Thoracic aorta (tissue), 2 donors: ENCODE measurements at places on chromosomes 5 and 9.
A peak's percentile ranks its signal among the peaks of the same experiment; 100 is the strongest.

- no peaks in the 10 kb centered on the region for H3K27me3 ChIP-seq
- no peak for DNase-seq
- H3K27ac ChIP-seq: no peak overlapping the region
- no peaks in the 10 kb centered on the region for H3K4me1 ChIP-seq
- H3K36me3 ChIP-seq: no peaks in the 10 kb centered on the region
Measured at GRCh38 chr9:90219548-90220118, 423.0 kb downstream of the DIRAS2 start.

DNA sequence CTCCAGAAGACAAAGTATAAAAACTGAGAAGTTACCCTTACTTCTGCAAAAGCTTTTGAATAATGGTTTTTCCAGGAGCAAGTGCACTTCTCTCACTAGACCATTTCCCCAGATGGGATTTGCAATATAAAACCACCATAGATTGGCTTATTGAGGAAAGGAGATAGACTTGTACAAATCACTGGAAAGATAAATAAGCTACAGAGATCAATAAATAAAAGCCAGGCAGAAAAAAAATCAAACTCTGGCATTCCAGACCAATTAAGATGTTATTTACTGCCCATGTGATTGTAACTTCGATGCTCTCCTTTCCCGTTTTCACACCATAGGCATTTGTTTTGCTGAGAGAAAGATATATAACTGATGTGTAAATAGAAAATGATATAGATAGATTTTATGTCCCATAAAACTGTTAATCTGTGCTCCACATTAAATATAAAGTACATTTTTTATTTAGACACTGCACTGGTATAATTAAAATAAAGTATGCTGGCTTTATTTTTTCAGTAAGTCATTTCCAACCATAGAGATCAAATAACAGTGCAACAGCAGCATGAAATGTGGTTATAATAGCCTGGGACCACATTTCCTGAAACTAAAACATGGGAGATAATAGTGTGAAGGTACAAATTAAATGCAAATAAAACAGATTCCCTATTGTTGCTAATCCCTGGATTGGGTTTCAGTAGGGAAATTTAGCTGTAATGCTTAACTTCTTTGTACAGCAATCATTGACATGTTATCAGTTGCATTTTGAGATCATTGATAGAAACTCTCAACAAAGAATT lies 177.7 kb downstream of the NR2F1-AS1 start:
- H3K27me3 ChIP-seq: no peaks in the 10 kb centered on the region
- no peaks in the 10 kb centered on the region for H3K4me1 ChIP-seq
- no peak for DNase-seq
- no peak overlapping the region for H3K4me3 ChIP-seq
- no peak overlapping the region for H3K27ac ChIP-seq

GRCh38 chr5:107875833-107876232 lies 205.1 kb upstream of the EFNA5 start:
- DNase-seq: no peak
- H3K36me3 ChIP-seq: no peaks in the 10 kb centered on the region
- no peak overlapping the region for H3K27ac ChIP-seq
- H3K27me3 ChIP-seq: no peaks in the 10 kb centered on the region

DNA sequence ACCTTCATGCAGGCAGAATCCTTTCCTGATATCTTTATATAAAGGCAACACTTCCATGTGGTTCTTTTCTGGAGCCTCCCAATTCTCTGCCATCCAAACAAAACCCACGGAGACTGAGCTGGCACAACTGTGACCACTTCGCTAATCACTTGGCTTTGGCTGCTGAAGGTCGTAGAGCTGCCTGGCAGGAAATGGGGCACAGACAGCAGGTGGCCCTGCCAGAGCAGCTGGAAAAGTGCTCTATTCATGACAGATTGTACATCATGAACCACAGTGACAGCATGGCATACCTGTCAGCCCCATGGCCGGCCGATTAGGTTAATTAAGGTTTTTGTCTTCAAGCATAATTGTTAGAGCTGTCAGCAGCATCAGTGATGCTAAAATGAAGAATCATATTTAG lies 141.9 kb upstream of the ANKRD55 start:
- no peak overlapping the region for H3K4me3 ChIP-seq
- peaks cover 7% of the 10 kb centered on the region for H3K4me1 ChIP-seq
- H3K27ac ChIP-seq: no peak overlapping the region
- no peak for DNase-seq

- no peaks in the 10 kb centered on the region for H3K27me3 ChIP-seq
- DNase-seq: no peak
- no peaks in the 10 kb centered on the region for H3K36me3 ChIP-seq
Measured at GRCh38 chr5:40160435-40160834, 519.3 kb upstream of the PTGER4 start.

GRCh38 chr9:106478727-106479126 lies 384.2 kb upstream of the ZNF462 start:
- H3K36me3 ChIP-seq: no peaks in the 10 kb centered on the region
- no peak overlapping the region for H3K27ac ChIP-seq
- no peak for DNase-seq
- H3K4me1 ChIP-seq: no peaks in the 10 kb centered on the region
- no peak overlapping the region for H3K4me3 ChIP-seq
- no peaks in the 10 kb centered on the region for H3K27me3 ChIP-seq

GRCh38 chr5:109573766-109574165 lies 116.0 kb upstream of the MAN2A1 start:
- H3K27ac ChIP-seq: no peak overlapping the region
- no peaks in the 10 kb centered on the region for H3K4me1 ChIP-seq
- H3K27me3 ChIP-seq: no peaks in the 10 kb centered on the region
- no peak overlapping the region for H3K4me3 ChIP-seq

DNA sequence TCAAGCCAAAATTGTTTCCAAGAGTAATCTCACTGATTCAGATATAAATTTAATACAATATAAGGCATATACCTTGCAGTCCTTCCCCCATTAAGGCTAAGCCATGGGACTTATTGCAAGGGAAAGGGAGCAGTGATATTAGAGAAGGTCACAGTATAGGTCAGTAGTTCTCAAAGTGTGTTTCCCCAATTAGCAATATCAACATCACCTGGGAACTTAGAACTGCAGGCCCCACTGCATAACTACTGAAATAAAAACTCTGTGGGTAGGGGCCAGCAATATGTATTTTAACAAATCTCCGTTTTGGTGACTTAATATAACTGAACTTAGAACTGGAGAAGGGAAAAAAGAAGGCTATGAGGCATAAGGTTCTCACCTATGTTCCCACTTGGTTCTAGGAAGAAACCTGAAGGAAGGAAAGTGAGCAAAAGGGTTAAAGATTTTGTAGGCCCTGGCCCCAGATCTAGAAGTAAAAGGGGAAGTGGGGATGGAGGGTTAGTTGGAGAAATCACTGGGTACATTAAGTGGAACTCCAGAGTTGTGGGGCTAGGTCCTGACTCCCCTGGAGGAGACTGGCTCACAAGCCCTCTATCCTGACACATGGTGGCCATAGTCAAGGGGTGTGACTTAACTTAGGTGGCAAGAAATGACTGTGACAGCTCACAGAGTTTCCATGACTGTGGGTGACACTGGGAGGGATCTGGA lies 40.7 kb downstream of the WDR36 start:
- no peak overlapping the region for H3K27ac ChIP-seq
- H3K4me1 ChIP-seq: no peaks in the 10 kb centered on the region
- DNase-seq: no peak
- no peaks in the 10 kb centered on the region for H3K27me3 ChIP-seq

DNA sequence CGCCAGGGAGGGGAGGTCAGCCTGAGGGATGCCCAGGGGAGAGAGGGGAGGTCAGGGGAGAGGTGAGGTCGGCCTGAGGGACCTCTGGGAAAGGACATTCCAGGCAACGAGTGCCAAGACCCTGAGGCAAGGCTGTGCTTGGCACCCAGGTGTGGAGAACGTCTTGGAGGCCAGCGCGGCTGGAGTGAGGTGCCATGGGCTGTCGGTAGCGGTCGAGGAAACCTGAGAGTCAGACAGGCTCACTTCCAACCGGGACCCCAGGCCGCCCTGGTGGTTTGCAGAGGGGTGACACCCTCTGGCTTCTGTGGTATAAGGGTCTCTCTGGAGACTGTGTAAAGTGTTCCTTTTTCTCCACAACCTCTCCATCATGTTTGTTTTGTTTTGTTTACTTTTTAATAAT lies 82.9 kb downstream of the CACNA1B start:
- H3K4me1 ChIP-seq: no peaks in the 10 kb centered on the region
- no peak overlapping the region for H3K4me3 ChIP-seq
- no peak for DNase-seq
- H3K27ac ChIP-seq: no peak overlapping the region
- no peaks in the 10 kb centered on the region for H3K27me3 ChIP-seq

- no peak overlapping the region for H3K27ac ChIP-seq
- H3K27me3 ChIP-seq: no peaks in the 10 kb centered on the region
- peaks cover 9% of the 10 kb centered on the region for H3K4me1 ChIP-seq
Measured at GRCh38 chr5:112973036-112973435, 3.6 kb upstream of the DCP2 start.

DNA sequence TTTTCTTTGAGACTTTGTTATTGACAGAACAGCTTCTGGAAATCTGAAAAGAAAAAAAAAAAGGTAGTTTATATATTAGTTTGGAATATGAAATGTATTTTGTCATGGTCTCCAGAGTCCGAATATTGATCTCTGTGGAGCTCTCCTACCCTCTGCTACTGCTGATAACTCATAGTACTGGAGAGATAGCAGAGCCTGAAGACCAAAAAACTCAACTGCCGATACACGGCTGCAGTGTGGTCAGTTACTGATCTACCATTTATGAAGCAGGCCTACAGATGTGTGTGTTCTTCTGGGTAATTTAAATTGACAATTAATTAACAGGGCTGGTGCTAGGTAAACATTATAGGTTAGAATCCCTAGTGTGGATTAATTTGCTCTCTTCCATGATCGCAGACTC lies 3.8 kb upstream of the FAM120A start:
- DNase-seq: no peak
- peaks cover 14% of the 10 kb centered on the region for H3K4me1 ChIP-seq
- H3K4me3 ChIP-seq: no peak overlapping the region
- peaks cover 22% of the 10 kb centered on the region for H3K36me3 ChIP-seq

DNA sequence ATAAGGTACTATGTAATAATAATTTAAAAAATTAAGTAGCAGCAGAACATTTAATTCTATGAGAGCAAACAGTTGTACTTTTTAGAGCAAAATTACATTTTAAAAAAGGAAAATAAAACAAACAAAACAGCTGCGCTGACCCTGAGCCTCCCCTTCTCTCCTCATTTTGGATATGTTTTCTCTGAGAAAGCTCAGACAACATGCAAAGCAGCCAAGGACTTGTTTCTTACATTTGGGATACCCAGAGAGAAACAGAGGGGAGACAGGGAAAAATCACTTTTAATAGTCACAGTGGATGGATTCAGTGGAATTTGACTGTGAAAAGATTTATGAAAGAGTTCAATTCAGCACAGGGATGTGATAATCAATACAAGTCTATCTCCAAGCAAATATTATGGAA lies 299.2 kb downstream of the EBF1 start:
- H3K27ac ChIP-seq: no peak overlapping the region
- no peaks in the 10 kb centered on the region for H3K27me3 ChIP-seq
- no peak overlapping the region for H3K4me3 ChIP-seq

DNA sequence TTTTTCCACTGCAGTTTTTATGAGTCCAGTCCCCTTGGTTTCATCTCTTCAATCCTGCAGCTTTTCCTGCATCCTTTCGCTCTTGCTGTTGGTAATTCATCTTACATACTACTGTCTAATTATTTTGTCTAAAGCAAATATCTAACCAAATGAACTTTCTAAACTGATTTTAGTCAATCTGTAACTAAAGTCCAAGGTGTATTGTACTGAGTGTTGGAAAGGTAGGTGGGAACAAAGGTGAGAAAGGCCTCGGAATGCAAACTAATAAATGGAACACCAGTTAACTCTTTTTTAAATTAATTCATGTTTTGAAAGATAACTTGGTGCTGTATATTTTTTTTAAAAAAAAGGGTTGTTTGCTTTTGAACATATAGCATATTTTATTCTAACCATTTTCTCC lies 152.7 kb upstream of the CYLC2 start:
- no peak for DNase-seq
- no peak overlapping the region for H3K4me3 ChIP-seq
- no peak overlapping the region for H3K27ac ChIP-seq

DNA sequence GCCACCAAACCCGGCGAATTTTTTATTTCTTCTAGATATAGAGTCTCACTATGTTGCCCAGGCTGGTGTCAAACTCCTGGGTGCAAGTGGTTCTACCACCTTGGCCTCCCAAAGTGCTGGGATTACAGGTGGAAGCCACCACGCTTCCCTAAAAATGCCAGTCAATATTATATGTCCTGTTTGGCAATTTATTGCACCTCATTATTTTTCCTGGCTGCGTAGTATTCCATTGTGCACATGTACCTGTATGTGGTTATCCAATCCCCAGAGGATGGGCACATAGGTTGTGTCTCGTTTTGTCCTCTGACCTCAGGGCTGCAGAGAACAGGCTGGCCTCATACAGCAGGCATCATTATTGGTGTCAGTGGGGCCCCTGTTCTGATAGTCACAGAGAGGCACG lies 181.7 kb downstream of the C9orf50 start:
- no peak for DNase-seq
- H3K4me1 ChIP-seq: peaks cover 12% of the 10 kb centered on the region
- no peaks in the 10 kb centered on the region for H3K36me3 ChIP-seq
- no peak overlapping the region for H3K27ac ChIP-seq

GRCh38 chr9:33453286-33453860 lies 6.0 kb upstream of the AQP3 start:
- H3K4me1 ChIP-seq: no peaks in the 10 kb centered on the region
- H3K27ac ChIP-seq: no peak overlapping the region
- no peaks in the 10 kb centered on the region for H3K36me3 ChIP-seq
- DNase-seq: no peak

GRCh38 chr5:55427157-55427556 lies 107.6 kb downstream of the PLPP1 start:
- peaks cover 34% of the 10 kb centered on the region for H3K4me1 ChIP-seq
- DNase-seq: peak; percentile 38
- no peaks in the 10 kb centered on the region for H3K27me3 ChIP-seq
- H3K4me3 ChIP-seq: no peak overlapping the region
- H3K36me3 ChIP-seq: peaks cover 25% of the 10 kb centered on the region

DNA sequence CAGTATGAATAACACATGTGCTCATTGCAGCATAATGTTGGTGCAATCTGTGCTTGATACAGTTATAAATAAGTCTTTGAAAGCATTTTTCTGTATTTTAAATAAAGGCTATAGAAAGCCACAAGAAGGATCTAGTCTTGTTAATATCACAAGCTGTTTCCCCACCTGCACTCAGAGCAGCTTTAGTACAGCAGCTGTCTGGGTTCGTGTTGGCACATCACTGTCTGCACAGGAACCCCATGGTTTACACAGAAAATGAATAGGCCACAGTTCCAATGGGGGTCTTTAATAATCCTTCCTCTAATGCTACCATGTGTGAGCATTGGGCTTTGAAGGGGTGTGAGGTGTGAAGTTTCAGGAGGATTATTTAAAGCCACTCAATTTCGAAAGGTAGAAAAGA lies 2269.7 kb downstream of the MAT2B start:
- no peak overlapping the region for H3K4me3 ChIP-seq
- no peak for DNase-seq
- no peaks in the 10 kb centered on the region for H3K27me3 ChIP-seq
- H3K27ac ChIP-seq: no peak overlapping the region
- H3K4me1 ChIP-seq: no peaks in the 10 kb centered on the region

DNA sequence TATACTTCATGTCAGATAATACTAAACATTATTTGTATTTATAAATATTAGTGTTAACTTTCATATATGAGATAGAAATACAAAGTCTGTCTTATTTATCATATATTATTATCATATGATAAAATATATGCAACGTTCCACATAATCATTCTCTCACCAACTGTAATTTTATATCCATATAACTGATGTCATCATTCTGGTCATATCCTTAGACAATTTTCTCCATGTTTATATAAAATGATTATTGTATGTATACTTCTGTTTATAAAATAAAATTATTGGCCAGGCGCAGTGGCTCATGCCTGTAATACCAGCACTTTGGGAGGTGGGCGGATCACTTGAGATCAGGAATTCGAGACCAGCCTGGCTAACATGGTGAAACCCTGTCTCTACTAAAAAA lies 2007.1 kb downstream of the EFNA5 start:
- H3K4me1 ChIP-seq: no peaks in the 10 kb centered on the region
- H3K4me3 ChIP-seq: no peak overlapping the region
- no peaks in the 10 kb centered on the region for H3K36me3 ChIP-seq
- H3K27ac ChIP-seq: no peak overlapping the region
